ENCODE measurements at places on chromosomes 1 and 21. TPM values are rescaled to one million over a fixed set of nuclear protein-coding genes. Genes with fewer than 3 reads are reported as not detected.

TNFSF18 gene
- 0.18 TPM for total RNA-seq

SLAMF9 gene
- total RNA-seq: not detected

FASLG gene
- total RNA-seq: 0.13 TPM

AADACL3 gene
- not detected for total RNA-seq

ZNF695 gene
- 1.6 TPM for total RNA-seq

GRCh38 chr1:235329139-235329902, 951 bp downstream of the GGPS1 start:
- peak overlapping the region; percentile 99 for H3K27ac ChIP-seq
- no peaks in the 10 kb centered on the region for H3K27me3 ChIP-seq
- H3K4me1 ChIP-seq: peaks cover 4% of the 10 kb centered on the region
- DNase-seq: peak; percentile 44
- H3K36me3 ChIP-seq: no peaks in the 10 kb centered on the region

DNA sequence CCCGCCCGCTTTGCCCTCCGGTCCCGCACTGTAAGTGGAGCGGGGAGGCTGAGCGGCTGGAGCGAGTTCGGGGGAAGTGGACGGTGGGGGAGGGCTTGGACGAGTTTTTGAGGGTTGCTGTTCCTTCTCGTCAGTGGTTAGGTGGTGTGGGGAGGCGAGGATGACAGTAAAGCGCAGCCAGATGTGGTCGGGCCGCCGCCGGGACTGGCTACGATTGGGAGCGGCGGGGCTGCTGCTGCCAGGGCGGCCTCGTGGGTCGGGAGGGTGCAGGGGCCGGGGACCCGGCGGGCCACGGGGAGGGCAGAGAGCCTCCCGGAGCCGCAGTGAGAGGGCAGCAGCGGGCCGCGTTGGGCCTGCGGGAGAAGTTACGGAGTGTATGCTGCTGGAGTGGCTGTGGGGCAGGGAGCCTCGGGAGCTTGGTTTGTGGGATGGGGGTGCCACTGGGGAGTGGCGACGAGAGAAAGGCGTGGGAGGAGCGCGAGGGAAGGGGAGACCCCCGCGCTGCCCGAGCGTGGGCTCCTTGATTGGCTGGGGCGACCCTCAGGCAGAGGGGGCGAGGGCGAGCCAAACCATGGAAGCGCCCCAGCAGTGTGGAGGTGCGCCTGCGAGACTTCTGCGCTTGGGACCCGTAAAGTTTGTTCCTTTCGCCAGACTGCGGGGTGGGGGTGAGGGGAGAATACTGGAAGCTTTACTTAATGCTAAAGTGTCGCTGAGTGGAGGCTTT, 2.1 kb downstream of the ADGRL2 start:
- H3K4me1 ChIP-seq: no peaks in the 10 kb centered on the region
- no peaks in the 10 kb centered on the region for H3K36me3 ChIP-seq
- DNase-seq: peak; percentile 88
- peak overlapping the region; percentile 89 for H3K4me3 ChIP-seq
- H3K27ac ChIP-seq: peak overlapping the region; percentile 88
- H3K27me3 ChIP-seq: no peaks in the 10 kb centered on the region

GRCh38 chr21:35814858-35815619, 245.3 kb downstream of the SETD4 start:
- DNase-seq: peak; percentile 15
- H3K27me3 ChIP-seq: no peaks in the 10 kb centered on the region
- H3K4me3 ChIP-seq: no peak overlapping the region
- no peak overlapping the region for H3K27ac ChIP-seq
- H3K4me1 ChIP-seq: no peaks in the 10 kb centered on the region

DNA sequence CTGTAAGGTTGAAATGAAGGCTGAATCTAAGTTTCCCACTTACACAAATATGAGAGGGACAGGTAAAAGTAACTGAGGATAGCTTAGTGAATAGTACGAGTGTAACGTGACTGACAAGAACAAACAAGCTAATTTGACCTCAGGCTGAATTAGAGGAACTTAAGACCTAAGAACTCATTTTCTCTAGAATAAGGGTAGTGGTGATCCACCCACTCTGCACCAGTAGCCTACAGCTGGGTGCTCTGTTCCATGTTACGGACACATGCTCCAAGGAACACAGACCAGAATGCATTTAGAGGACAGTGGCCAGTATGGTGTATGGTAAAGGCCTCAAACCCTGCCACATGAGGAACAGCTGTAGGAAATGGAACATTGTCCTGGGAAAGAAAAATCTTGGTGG, 14.9 kb upstream of the TMEM9 start:
- no peak for DNase-seq
- no peak overlapping the region for H3K27ac ChIP-seq
- H3K4me3 ChIP-seq: no peak overlapping the region
- H3K4me1 ChIP-seq: peaks cover 23% of the 10 kb centered on the region
- H3K36me3 ChIP-seq: no peaks in the 10 kb centered on the region

DNA sequence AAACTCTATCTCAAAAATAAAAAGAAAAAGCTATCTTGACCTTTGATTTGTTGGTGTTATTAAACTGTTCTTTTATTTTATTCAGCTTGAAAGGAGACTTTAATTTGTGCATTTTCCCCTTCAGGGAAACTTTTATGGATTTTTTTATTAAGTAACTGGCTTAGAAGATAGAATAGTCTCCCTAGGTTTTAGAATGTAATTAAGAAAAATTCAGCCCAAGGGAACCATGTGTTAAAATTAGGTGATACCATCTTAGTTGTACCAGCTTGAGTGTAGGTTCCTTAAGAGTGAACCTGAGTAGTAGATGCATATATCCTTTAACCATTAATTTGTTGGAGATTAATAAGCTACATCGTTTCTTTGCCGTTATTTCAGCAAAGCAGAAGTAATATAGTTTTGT, 11.4 kb downstream of the MAST2 start:
- H3K27me3 ChIP-seq: no peaks in the 10 kb centered on the region
- no peaks in the 10 kb centered on the region for H3K4me1 ChIP-seq
- no peaks in the 10 kb centered on the region for H3K36me3 ChIP-seq
- no peak overlapping the region for H3K4me3 ChIP-seq

- H3K27ac ChIP-seq: no peak overlapping the region
- H3K36me3 ChIP-seq: no peaks in the 10 kb centered on the region
- H3K4me3 ChIP-seq: no peak overlapping the region
- no peak for DNase-seq
- H3K27me3 ChIP-seq: no peaks in the 10 kb centered on the region
- no peaks in the 10 kb centered on the region for H3K4me1 ChIP-seq
Measured at GRCh38 chr1:165576536-165576935, 32.7 kb downstream of the LRRC52 start.

GRCh38 chr1:185156288-185156853, 382 bp downstream of the TRMT1L start:
- H3K27me3 ChIP-seq: no peaks in the 10 kb centered on the region
- no peak for DNase-seq
- peaks cover 3% of the 10 kb centered on the region for H3K36me3 ChIP-seq
- H3K4me1 ChIP-seq: peaks cover 8% of the 10 kb centered on the region
- H3K27ac ChIP-seq: peak overlapping the region; percentile 100

DNA sequence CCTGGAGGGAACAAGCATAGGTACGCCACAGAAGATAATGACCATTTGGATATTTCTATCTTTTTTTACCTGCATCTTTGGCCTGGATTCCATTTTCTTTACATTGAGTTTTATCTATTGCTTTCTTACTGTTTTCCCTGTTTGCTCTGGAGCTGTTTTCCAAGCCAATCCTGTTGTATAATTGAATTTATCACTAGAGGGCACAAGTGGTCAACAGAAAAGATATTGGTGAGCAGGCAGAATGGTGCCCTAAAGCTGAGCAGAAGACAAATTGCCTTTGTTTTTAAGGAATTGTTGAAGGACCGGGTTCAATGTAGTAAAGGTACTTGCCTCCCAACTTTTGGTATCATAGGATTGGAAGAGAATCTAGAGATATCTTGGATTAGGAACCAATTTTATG, 152.8 kb downstream of the PPP1R12B start:
- H3K27me3 ChIP-seq: no peaks in the 10 kb centered on the region
- DNase-seq: peak; percentile 59
- no peak overlapping the region for H3K27ac ChIP-seq
- peaks cover 5% of the 10 kb centered on the region for H3K36me3 ChIP-seq

DNA sequence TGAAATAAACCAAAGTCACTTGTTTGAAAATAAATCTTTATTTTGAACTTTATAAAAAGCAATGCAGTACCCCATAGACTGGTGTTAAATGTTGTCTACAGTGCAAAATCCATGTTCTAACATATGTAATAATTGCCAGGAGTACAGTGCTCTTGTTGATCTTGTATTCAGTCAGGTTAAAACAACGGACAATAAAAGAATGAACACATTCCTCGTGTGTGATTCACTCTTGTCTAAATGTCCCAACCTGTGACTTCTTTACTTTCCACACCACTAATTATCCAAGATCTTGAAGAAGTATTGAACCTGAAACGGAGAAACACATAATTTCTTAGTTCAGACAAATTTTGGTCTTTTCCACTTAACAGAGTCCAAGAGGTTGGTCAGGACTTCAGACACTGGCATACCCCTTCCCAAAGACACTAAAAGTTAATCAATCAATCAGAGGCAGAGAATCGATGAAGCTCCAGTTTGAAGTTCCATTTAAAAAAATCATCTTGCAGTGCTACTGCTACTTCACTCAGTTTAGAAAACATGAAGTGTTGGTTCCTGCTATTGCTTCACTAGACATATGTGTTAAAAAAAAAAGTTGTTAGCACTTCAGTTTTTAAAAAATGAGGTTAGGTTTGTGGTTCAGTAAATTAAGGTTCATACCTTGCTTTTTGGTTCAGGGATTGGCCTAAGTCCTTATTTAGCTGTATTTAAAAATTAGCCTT, 26.2 kb downstream of the ATP1B1 start:
- no peaks in the 10 kb centered on the region for H3K4me1 ChIP-seq
- no peaks in the 10 kb centered on the region for H3K27me3 ChIP-seq
- H3K4me3 ChIP-seq: no peak overlapping the region
- no peak for DNase-seq
- H3K27ac ChIP-seq: no peak overlapping the region

DNA sequence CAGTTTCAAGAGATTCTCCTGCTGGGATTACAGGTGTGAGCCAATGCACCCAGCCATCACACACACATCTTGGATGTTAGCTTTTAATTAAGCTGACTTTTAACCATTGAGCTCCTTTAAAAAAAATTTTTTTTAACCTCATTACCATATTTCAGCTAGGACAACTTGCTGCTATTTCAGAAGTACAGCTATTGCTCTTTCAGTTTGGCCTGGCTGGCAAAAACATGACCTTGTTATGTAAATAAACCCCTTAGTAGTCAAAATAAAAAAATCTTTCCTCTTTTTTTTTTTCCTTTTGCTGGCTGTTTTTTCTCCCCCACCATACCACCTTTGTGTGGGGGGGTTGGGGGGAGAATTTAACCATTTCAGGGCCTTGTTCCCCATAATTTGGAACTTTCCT, 49.9 kb downstream of the ZMYM1 start:
- H3K36me3 ChIP-seq: no peaks in the 10 kb centered on the region
- no peak overlapping the region for H3K4me3 ChIP-seq
- no peaks in the 10 kb centered on the region for H3K27me3 ChIP-seq
- H3K27ac ChIP-seq: no peak overlapping the region
- no peaks in the 10 kb centered on the region for H3K4me1 ChIP-seq

DNA sequence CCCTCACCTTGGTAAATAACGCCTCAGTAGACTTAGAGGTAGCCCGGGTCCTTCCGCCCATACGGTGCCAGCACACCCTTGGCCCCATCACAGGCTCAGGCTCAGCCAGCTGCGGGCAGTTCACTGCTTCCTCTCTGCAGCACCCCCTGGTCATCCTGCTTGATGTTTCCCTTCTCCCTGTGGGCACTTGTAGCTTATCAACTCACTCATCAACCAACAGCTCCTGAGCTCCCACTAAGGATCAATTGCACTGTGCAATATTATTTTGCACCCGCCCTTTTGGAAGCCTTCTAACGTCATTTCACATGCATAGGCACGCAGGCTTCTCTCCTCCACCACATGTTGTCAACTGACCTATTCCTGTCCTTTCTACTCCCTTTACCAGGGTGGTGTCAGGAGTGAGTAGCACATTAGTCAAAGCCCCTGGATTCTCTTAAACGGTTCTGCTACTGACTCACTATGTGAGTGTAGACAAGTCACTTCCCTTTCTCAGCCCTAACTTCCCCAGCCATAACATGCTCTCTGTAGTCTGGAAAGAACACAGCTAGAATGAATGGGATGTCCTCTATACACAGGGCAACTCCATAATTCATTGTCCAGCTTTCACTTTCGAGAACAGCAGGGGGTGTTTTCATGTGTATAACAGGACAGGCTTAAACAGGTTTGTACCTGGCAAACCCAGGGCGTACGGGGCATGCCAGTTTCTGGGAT, 47.1 kb upstream of the IRF2BP2 start:
- H3K4me3 ChIP-seq: no peak overlapping the region
- H3K27ac ChIP-seq: no peak overlapping the region
- peaks cover 15% of the 10 kb centered on the region for H3K4me1 ChIP-seq
- DNase-seq: peak; percentile 56

DNA sequence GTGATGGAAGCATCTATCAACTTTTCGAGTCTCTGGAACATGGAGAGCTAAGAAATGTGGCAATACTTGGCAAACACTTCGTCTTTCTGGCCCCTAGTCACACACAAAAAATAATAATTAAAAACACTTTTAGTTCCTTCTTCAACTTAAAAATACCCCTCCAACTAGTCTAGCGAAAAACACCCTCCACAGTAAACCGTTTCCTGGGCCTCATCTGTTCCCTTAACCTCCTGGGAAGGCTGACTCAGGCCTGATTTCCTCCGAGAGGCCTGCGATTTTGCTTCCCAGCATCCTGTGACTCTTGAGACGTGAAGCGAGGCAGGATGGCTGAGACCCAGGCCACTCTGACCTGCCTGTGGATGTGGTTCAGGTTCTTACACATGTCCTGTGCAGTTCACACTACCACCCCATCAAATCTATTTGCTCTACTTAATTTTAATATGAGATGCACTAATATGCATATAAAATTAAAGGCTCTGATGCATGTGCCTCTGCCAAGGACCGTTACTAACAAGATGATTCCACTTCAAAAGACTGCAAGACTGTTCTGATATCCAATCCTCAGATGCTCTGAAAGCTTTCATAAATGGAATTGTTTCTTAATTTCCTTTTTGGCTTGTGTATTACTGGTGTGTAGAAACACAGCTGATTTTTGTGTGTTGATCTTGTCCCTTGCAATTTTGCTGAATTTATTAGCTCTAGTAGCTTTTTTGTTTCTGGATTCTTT, 3.5 kb downstream of the NAV1 start:
- no peak overlapping the region for H3K27ac ChIP-seq
- DNase-seq: peak; percentile 61
- H3K4me3 ChIP-seq: no peak overlapping the region
- peaks cover 44% of the 10 kb centered on the region for H3K4me1 ChIP-seq
- H3K36me3 ChIP-seq: no peaks in the 10 kb centered on the region

GRCh38 chr1:232378266-232379062, 251.5 kb downstream of the SIPA1L2 start:
- H3K27me3 ChIP-seq: no peaks in the 10 kb centered on the region
- DNase-seq: no peak
- peak overlapping the region; percentile 35 for H3K27ac ChIP-seq
- no peaks in the 10 kb centered on the region for H3K36me3 ChIP-seq

- H3K4me1 ChIP-seq: peaks cover 23% of the 10 kb centered on the region
- H3K36me3 ChIP-seq: no peaks in the 10 kb centered on the region
Measured at GRCh38 chr1:203408486-203409481, 57.9 kb upstream of the FMOD start.

DNA sequence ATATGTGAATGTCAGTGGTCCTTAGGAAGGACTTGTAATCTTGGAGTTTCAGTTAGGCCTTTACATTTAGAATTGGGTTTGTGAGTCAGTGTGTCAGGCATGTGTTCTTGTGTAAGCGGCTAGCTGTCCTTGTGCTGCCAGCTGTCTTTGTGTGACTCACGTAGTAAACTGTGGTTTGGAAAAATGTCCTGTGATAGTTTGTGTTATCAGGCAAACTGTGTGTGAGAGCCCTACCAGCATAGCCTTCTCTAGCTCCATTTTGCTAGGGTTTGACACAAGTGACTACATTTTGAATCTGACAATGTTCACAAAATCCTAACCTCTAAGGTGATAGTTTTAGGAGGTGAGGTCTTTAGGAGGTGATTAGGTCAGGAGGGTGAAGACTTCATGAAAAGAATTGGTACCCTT, 6.9 kb upstream of the SLC35D1 start:
- no peak for DNase-seq
- no peak overlapping the region for H3K27ac ChIP-seq
- H3K4me1 ChIP-seq: no peaks in the 10 kb centered on the region

All from muscle of leg (tissue), 16 donors.